H9 (cell line): ENCODE measurements at places on chromosomes 2 and 18. TPM values are rescaled to one million over a fixed set of nuclear protein-coding genes. Genes with fewer than 3 reads are reported as not detected.

- no peak overlapping the region for H3K4me3 ChIP-seq
- no peak overlapping the region for H3K27ac ChIP-seq
Observed at GRCh38 chr18:48824231-48824970, 126.4 kb downstream of the SMAD7 start.

DNA sequence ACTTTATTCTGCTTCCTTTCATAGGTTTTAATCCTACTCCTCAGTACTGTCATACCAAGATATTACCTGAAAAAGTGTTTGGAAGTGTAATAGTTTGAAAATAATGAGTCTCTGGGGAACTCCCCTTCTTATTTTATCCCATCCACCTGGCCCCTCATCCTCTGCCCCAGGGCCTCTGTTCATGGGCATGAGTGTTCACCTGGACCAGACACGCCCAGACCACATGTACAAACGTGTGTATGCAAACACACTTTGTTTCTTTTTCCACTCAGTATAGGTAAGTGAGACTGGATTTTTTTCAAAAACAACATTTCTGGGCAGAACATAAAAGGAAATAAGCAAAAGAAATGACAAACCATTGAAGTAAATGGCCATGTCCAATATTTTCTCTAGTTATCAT lies 62.1 kb upstream of the THSD7B start:
- H3K36me3 ChIP-seq = no peaks in the 10 kb centered on the region
- H3K27me3 ChIP-seq = no peaks in the 10 kb centered on the region
- H3K27ac ChIP-seq = no peak overlapping the region
- no peak for DNase-seq
- H3K4me3 ChIP-seq = no peak overlapping the region

GRCh38 chr2:214781226-214781625 lies 28.3 kb downstream of the BARD1 start:
- H3K4me1 ChIP-seq = no peaks in the 10 kb centered on the region
- no peak overlapping the region for H3K4me3 ChIP-seq
- no peak overlapping the region for H3K27ac ChIP-seq
- no peaks in the 10 kb centered on the region for H3K27me3 ChIP-seq
- no peak for DNase-seq

DNA sequence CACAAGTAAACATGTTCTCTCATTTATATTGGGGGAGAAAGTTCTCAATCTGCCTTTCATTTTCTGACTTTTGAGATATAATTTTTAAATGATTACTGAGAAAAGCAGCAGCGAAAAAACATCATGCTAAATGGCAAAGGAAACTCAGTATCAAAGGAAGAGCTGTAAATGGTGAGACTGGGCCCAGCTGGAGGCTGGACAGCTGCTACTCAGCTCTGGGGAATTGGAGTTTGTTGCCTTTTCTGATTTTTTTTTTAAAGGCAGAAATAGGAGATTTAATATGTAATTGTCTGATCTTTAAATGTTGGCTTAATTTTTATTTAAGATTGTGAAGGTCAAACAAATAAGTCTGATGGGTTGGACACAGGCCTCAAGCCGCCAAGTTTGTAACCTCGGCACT lies 137.1 kb upstream of the TACR1 start:
- H3K27ac ChIP-seq = no peak overlapping the region
- no peak overlapping the region; the same call in 2 of the 3 replicates for H3K4me3 ChIP-seq
- no peaks in the 10 kb centered on the region for H3K36me3 ChIP-seq
- H3K27me3 ChIP-seq = no peaks in the 10 kb centered on the region

GRCh38 chr2:216563646-216564045 lies 65.0 kb downstream of the RPL37A start:
- DNase-seq = no peak

CWC22 gene
- total RNA-seq = 42.9 and 43.4 TPM in 2 replicates

GRCh38 chr2:205882806-205883425 lies 200.6 kb downstream of the NRP2 start:
- no peaks in the 10 kb centered on the region for H3K36me3 ChIP-seq
- no peaks in the 10 kb centered on the region; the same call in 1 of the 2 replicates for H3K4me1 ChIP-seq
- H3K27ac ChIP-seq = no peak overlapping the region
- H3K27me3 ChIP-seq = no peaks in the 10 kb centered on the region
- no peak for DNase-seq

DNA sequence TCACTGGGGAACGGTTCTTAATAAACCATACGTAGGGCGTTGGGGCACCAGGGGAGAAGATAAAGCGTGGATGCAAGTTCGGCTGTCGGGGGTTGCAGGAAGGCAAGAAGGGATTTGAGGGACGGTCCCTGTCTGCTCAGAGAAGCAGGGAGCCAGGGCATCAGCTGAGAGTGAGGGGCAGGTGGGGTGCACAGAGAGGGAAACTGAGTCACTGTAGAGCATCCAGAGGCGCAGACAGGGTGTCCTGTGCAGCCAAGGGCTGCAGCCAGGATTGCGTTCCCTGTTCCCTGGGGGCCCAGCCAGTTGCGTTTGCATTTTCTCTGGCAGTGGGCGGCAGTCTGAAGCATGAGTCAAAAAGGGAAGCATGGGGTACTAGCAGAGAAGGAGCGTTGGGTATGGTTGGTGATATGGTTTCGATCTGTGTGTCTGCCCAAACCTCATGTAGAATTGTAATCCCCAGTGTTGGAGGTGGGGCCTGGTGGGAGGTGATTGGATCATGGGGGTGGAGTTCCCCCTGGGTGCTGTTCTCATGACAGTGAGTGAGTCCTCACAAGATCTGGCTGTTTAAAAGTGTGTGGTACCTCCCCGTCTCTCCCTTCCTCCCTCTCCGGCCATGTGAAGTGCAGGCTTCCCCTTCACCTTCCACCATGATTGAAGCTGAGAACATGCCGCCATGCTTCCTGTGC lies 202.9 kb downstream of the NDUFA10 start:
- H3K36me3 ChIP-seq = no peaks in the 10 kb centered on the region; the same call in 1 of the 3 replicates
- no peak overlapping the region for H3K27ac ChIP-seq
- H3K4me1 ChIP-seq = no peaks in the 10 kb centered on the region; the same call in 1 of the 2 replicates
- H3K4me3 ChIP-seq = no peak overlapping the region

- no peak overlapping the region for H3K4me3 ChIP-seq
- no peaks in the 10 kb centered on the region for H3K36me3 ChIP-seq
- no peaks in the 10 kb centered on the region for H3K27me3 ChIP-seq
- H3K27ac ChIP-seq = no peak overlapping the region
Observed at GRCh38 chr2:231317579-231317978, 77.9 kb upstream of the B3GNT7 start.

DNA sequence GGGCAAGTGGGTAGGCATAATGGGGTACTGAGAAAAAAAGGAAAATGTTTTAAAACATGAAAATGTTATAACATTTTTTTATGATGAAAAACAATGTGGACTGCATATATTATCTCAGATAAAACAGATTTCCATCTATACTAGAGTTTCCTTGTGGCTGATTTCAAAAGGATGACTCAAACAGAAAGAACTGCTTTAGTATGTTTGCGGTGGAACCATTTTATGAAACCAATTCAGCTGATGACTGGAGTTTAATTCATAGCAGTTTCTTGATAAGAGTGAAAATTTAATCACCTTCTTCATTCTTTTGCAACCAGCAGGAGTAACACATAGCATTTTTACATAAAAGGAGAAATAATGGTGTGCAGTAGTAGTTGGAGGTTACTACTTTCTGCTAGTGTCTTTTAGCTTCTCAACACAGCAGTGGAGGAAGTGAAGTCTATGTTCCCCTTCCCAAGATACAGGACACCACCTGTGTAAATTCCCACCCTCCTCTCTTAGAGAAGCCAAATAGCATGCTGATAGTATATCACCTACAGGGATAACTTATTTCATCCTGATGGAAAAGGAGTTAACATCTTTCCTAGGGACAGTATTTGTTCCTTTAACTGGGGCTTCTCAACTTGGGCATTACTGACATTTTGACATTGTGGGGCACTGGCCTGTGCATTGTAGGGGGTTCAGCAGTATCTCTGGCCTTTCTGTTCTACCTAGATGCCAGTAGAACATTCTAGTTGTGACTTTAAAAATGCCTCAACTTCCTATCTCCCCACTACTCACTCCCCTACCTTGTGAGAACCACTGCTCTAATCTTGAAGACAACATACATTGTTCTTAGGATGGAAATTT lies 29.9 kb downstream of the PELI1 start:
- no peak overlapping the region for H3K27ac ChIP-seq
- H3K27me3 ChIP-seq = no peaks in the 10 kb centered on the region
- DNase-seq = no peak
- H3K36me3 ChIP-seq = no peaks in the 10 kb centered on the region
- H3K4me3 ChIP-seq = no peak overlapping the region

REL gene
- total RNA-seq = 6.0 and 6.2 TPM in 2 replicates

GRCh38 chr2:86396291-86396785 lies 44.8 kb upstream of the KDM3A start:
- H3K36me3 ChIP-seq = no peaks in the 10 kb centered on the region
- no peak overlapping the region for H3K27ac ChIP-seq
- no peaks in the 10 kb centered on the region for H3K4me1 ChIP-seq
- H3K4me3 ChIP-seq = no peak overlapping the region
- no peak for DNase-seq

FTCDNL1 gene
- 0.81 and 2.0 TPM in 2 replicates for total RNA-seq

DNA sequence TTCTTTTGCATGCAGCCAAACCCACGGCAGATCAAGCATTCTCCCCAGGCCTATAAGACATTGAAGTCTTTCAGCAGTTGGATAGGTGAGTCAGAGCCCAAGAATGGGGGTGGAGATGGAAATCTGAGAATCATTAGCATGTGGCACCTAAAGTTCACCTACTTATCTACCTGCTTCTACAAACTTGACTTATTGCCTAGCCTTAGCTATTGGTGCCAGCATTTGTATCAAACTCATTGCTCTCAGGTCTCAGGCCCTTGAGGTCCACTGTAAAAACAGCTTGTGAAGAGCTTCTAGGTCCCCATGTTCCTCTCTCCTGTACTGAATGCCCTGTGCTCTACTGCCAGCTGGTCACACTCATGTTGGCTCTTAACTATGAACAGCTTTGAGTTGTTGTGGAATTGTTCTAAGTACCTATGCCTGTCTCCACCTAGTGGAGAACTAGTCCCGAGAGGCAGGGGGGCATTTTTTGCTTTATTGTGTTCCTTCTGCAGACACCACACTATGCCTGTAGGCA lies 278.4 kb upstream of the SPRED2 start:
- no peaks in the 10 kb centered on the region; the same call in 1 of the 2 replicates for H3K27me3 ChIP-seq
- H3K4me1 ChIP-seq = 0 out of 2 replicates have a peak, but pooled peaks cover 3% of the 10 kb centered on the region
- H3K27ac ChIP-seq = no peak overlapping the region

MLPH gene
- 3.4 TPM in 2 replicates for total RNA-seq

ADAM23 gene
- total RNA-seq = 21.4 and 24.2 TPM in 2 replicates

- no peaks in the 10 kb centered on the region for H3K36me3 ChIP-seq
- H3K4me1 ChIP-seq = no peaks in the 10 kb centered on the region
- H3K4me3 ChIP-seq = no peak overlapping the region
- DNase-seq = no peak
- no peak overlapping the region for H3K27ac ChIP-seq
Observed at GRCh38 chr2:40700231-40700954, 248.5 kb upstream of the SLC8A1 start.

- H3K36me3 ChIP-seq = no peaks in the 10 kb centered on the region
- H3K27me3 ChIP-seq = no peaks in the 10 kb centered on the region; the same call in 1 of the 2 replicates
- DNase-seq = no peak
- peaks cover 7% of the 10 kb centered on the region; the same call in 1 of the 2 replicates for H3K4me1 ChIP-seq
Observed at GRCh38 chr2:38158378-38159118, 82.6 kb upstream of the CYP1B1 start.

DNA sequence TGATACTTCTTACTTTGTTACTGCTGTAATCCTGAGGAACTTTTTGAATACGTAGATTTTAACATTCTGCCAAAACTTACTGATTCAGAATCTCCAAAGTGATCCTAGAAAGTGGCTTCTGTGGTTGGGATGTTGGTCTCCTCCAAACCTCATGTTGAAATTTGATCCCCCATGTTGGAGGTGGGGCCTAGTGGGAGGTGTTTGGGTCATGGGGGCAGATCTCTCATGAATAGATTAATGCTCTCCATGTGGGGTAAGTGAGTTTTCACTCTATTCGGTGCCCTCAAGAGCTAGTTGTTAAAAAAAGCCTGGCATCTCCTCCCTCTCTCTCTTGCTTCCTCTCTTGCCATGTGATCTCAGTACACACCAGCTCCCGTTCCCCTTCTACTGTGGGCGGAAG lies 329.9 kb downstream of the HRH4 start:
- H3K4me3 ChIP-seq = no peak overlapping the region
- peaks cover 13% of the 10 kb centered on the region for H3K36me3 ChIP-seq
- DNase-seq = no peak
